GF-D8 (cell line): ENCODE measurements at places on chromosomes 13 and 19.

DNA sequence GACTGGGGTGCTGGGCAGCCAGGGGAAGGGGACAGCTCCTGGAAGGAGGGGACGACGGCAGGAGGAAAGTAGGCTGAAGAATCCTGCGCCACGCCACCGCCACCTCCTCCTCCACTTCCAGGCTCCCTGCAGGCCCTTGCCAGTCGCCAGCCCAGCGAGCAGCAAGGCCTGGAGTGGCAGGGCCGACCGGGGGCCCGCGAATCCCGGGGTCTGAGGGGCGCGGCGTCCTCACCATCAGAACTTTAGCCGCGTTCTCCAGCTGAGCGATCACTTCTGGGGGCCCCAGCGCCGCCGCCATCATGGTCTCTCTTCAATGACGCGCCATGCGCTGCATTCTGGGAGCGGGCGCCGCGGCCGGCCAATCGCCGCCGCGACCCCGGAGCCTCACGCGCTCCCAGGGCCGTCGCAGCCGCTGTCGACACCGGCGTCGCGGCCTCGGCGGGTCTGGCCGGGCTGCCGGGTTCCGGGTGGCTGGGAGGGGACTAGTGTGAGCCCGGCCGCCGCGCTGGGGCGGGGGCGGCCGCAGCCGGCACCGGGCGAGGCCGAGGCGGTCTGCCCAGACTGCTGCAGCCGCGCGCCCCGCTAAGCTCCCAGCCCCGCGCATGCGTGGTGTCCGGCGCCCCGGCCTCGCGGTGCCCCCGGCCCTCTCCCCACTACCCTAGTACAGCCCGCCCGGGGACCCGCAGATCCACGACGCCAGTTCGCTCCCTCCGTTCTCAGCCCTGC is at the start of gene XPO4:
TSS of gene XPO4 (minus strand) at position 309 of the 726 bp plus-strand sequence. CDS start at position 301, 8 bp downstream.
- peak; percentile 55 for DNase-seq

DNA sequence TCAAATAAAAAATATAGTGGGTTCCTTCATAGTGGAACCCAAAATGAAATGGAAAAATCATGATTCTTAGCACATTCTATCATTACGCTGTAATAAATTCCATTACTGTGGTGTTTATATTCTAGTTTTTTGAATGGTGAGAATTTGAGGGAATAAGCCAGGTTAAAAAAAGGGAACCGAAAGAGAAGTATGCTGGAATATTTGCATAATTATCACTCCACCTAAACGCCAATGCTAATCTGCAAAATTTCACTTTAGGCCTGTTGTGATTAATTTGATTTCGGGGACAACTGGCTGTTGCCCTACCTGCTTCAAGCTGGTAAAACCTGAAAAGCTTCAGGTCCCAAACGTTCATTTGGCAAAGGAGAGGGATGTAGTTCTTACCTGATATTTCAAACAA is 32.1 kb upstream of the SCEL start:
- no peak for DNase-seq

DNA sequence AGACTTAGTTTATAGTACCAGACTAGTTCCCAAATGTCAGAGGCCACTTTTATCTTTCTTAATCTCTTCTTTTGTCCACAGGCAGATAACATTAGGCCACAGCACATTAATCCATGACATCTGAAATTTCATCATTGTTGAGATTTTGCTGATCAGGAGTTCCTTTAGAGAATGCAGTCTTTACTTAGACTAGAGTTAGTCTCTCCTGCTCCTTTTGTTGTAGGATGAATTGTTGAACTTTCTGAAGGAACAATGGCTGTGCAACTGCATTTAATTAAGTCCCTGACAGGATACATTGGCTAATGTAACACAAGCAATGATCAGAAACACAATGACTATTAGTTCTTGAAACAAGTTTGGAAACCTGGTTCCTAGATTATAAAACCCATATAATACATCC is 266.3 kb downstream of the PCDH20 start:
- DNase-seq, result no peak

GRCh38 chr13:75836441-75836840 is 200.3 kb downstream of the LMO7 start:
- DNase-seq, result no peak

DNA sequence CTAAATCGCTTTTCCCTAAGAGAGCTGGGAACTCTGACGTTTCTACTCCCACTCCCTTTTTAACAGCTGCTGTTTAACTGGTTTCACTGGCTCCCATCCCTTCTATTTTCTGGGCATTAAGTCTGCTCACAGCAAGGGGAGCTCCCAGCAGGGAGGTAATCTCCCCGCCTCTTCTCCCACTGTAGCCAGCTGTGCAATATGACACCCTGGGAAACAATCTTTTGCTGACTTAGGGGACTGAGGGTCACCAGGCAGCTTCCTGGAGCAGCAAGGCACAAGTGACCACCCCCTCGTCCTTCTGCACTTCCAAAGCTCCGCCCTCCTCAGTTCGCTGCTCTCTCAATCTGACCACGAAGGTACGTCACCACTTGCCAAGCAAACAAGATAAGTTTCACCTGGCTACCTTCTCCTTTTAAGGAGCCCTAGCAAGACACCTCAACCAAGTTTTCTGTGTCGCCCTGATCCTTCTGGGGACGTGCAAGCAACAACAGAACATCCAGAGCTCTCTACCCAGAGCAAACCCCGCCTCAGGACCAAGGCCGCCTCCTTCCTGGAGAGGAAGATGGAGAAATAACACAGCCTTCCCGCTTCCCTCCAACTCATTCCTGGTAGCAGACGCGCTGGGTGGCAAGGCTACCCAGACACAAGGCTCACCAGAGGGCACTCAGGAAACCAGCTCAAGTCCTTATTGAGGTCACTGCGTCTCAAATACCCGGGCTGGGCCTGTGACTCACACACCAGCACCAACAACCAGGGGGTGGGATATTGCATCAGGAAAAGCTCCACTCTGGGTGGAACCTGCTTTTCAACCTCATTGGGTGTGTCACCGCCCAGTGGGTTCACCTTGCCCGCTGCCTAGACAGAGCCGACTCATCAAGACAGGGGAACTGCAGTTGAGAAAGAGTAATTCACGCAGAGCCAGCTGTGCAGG is 92.4 kb downstream of the STK24 start:
- no peak for DNase-seq

- peak; percentile 10 for DNase-seq
Observed at GRCh38 chr13:36454987-36455386, 22.7 kb downstream of the CCNA1 start.

DNA sequence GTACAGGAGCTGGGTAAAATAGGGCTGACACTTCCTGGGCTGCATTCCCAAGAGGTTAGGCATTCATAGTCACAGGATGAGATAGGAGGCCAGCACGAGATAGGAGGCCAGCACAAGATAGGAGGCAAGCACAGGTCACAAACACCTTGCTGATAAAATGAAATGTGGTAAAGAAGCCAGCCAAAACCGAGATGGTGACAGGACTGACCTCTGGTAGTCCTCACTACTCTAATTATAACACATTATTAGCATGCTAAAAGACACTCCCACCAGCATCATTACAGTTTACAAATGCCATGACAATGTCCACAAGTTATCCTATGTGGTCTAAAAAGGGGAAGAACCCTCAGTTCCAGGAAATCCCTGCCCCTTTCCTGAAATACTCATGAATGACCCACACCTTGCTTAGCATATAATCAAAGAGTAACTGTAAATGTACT is 20.9 kb upstream of the IGSF23 start:
- peak; percentile 35 for DNase-seq

- no peak for DNase-seq
Observed at GRCh38 chr13:35888981-35889380, 242.2 kb downstream of the DCLK1 start.

- no peak for DNase-seq
Observed at GRCh38 chr13:36857253-36857652, 38.2 kb downstream of the RFXAP start.

GRCh38 chr13:30169442-30169841 is 137.9 kb downstream of the KATNAL1 start:
- no peak for DNase-seq

DNA sequence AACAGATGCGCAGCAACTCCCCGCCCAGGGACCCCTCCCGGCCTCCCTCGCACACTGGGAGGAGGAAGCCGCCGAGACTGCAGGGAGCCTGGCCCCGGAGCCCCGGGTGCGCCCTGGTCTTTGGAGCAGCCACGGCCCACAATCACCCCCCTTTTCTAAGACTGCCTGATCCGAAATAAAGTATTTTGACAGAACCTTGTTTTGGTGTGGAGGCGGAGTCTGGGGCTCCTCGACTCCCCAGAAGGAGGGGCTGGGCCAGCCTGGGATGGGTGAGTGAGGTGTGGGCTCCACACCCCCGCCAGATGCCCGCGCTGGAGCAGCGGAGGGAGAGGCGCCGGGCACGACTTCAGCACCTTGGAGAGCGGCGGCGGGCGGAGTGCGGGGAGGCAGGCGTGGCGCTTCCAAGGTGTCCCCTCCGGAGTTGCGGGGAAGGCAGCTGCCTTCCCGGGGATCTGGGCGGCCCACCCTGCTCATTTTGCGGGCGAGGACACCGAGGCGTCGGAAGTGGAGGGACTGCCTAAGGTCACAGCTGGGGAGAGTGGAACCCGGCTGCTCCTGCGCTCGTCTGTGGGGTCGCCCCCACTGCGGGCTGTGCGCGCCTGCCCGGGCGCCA is 9.4 kb downstream of the SIRT6 start:
- DNase-seq, result no peak

GRCh38 chr19:5099701-5100221 is 130.8 kb downstream of the KDM4B start:
- DNase-seq, result no peak

DNA sequence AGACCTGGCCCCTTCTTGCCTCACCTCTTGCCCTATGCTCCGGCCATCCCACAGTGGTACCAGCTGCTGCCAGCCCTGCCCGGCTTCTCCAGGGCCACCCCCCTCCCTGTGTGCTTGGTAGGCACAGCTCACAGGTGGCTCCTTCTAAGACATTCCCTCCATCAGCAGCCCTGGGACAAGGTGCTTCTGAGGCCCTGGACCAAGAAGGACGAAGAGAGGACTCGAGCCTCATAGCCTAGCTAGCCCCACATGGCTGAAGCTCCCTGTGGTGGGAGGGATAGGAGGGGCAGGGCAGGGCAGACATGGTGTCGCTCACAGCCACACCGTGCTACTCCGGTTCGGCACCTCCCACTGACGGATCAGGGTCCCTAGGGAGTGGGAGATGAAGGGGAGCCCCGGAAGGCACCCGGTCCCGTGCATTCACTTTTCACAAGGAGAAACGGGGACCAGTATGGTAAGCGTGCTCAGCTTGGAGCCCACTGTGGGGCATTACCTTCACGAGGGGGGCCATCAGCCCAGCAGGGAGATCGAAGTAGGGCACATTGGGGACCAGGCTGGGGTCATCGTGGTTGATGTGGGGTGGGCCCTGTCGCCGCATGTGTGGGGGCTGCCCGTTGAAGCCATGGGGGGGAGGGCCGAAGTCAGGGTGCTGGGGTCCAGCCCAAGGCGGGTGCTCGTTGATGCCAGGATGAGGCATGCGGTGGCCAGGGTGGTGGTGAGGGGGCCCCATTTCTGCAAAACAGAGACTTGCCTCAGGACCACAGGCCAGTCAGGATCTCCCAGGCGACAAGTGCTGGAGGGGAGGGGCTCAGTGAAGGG is 19.5 kb downstream of the CHERP start:
- DNase-seq, result no peak

GRCh38 chr13:63774133-63774532 is 2358.5 kb upstream of the PCDH20 start:
- no peak for DNase-seq

DNA sequence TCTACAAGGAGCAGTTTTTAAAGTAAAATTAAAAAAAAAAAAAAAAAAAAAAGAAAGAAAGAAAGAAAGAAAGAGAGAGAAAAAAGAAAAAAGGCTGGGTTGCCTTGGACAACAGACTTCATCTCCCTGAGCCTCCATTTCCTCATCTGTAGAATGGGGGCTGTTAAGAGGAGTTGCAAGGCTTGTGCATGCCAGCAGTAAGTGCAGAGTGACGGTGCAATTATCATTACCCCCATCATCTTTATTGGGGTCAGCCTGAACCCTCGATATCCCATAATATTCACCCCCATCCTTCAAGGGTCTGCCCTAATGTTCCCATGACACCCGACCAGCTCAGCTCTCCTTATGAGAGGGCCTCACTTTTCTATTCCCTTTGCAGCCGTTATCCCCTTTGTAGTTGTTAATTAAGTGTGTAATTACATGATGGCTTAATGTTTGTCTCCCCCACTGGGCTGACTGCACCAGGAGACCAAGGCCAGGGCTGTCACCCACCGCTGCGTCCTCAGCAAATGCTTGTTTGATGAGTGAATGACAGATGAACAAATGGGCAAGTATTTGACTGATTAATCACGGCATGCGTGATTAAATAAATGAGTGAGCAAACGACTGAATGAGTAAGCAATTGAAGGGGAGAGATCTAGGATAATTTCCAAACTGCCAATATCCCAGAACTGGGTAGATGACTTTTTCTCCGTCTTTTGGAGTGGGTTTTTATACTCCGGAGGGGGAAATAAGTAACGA is 10.1 kb downstream of the FOSB start:
- DNase-seq, result no peak

- no peak for DNase-seq
Observed at GRCh38 chr19:19502808-19503602, 12.3 kb downstream of the TSSK6 start.

DNA sequence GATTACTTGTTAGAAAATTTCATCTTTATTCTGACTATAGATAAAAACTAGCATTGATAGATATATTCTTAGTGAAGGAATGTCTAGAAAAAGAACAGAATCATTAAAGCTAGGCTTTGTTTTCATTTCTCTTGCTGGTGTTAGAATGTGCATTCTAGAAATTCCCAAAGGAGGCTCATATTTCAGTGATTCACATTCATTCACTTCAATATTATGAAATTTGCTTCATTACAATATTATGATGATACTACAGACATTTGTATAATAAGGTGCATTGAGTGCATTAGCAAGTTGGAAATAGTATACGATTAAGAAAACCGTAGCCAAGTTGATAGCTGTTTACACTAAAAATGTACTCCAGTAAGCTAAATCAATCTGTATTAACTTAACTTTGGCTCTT is 70.7 kb upstream of the MYCBP2 start:
- DNase-seq, result no peak

DNA sequence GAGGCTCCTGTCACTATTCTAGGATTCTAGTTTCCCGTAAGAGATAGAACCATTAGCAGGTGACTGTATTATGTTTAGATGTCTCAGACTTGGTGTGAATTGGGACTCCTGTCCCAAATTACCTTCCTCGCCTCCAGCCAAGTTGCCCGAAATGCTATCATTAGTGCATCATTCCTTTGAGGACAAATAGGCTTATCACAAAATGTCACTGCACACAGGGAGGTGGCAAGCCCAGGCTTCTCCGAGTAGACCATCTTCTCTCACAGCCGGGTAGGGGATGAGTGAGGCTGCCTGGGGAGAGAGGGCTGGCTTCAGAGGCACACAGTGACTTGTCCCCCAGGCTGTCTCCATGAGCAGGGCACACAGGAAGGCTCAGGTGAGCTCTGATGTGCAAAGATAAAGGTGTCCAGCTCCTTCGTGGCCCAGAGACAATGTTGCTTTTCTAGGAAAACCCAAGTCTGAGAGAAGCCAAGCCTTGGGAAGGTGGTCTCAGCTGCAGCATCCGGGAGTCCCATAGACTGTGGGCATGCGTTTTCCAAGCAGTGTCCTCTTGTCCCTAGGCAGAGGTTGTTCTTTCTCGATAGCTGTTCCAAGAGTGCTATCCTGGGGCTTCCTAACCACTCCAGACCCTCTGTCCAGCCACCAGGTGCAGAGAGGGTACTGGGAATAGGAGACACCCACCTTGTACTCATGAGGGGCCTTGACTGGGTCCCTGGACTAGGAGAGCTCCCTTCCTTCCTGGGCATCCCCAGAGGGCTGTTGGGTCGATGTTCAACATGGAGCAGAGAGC is 163.1 kb upstream of the TSHZ3 start:
- no peak for DNase-seq

- no peak for DNase-seq
Observed at GRCh38 chr19:53969366-53969765, 6.6 kb downstream of the CACNG8 start.
